Effector memory CD8-positive, alpha-beta T cell (primary cell): ENCODE measurements at places on chromosomes 16 and 17.

- peak; percentile 80 for DNase-seq
Measured at GRCh38 chr17:7014995-7015958, 2.9 kb downstream of the RNASEK start.

GRCh38 chr17:45836047-45837044, 8.3 kb upstream of the SPPL2C start:
- DNase-seq = no peak

DNA sequence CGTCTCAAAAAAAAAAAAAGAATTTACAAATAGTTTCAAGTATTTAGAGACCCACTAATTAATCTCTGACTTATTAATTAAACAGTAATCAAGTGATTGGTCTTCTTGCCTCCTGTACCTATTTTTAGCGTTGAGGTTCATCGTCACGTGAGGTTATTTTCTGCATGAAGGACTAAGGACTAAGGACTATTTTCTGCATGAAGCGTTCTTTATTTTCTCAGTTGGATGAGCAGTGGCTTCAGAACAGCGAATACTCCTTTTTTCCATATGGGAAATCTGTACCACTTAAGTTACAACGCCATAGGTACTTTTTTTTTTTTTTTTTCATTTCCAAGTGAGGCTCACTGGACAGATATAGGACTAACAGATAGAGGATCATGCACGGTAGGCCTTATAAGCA, 224.9 kb downstream of the CNTNAP4 start:
- no peak for DNase-seq

- DNase-seq = no peak
Measured at GRCh38 chr16:27818246-27818645, 245.3 kb downstream of the GSG1L start.
